ENCODE measurements at places on chromosomes 4 and X. TPM values are rescaled to one million over a fixed set of nuclear protein-coding genes. Genes with fewer than 3 reads are reported as not detected.
A peak's percentile ranks its signal among the peaks of the same experiment; 100 is the strongest.

DNA sequence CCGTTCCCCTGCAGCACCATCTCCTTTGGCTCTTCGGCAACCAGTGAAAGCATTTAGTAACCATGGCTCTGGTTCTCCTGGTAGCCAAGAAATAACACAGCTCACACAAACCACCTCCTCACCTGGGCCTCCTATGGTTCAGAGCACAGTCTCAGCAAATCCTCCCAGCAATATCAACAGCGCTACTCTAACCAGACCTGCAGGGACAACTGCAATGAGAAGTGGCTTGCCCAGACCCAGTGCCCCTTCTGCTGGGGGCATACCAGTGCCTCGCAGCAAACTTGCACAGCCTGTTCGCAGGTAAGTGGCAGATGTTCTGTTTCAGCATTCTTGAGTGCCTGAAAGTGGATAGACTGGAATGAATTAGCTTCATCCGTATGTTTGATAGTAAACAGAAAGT, 63.0 kb upstream of the SLC10A4 start:
- no peak for DNase-seq

DNA sequence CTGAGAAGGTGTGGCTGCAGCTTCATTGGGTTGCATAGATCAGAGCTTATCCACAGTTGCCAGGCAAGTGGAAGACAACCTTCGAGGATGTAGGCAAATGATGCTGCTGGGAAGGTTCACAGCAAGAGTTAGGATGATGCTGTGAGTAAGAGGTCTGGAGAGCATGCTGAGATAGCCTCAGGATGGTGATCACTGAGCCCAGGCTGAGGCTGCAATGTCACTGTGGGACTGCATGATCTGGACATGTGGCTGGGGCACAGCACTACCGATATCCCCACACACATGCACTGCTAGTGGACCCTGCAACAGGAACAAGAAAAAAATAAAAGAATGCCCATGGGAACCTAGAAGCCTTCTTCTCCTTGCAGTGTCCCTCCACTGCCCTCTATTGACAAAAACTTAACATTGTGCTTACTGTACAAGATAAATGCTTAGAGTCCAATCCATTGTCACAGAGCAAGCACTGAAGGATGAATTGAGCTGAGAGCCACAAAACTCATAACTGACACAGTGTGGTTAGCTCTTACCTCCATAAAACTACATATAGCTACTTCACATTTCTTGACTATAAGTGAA, 105.6 kb downstream of the CNKSR2 start:
- DNase-seq: no peak

DNA sequence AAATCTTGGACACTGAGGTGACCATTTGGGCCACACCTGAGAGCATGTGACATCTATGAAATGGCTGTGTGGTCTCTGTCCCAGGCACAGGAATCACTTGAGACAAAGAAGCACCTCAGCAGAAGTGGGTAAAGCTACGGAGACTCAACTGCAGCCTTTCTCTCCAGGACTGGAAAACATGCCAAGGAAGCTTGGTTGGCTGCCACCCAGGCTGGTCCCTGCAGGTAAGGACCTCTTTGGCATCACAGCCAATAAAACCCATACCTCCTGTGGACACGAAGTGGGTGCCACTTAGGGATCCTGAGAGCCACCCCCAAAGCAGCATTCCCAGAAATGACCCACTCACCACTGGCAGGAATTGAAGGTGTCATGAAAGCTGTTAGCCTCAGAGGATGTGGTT, 74.6 kb downstream of the LEF1 start:
- DNase-seq: no peak

DNA sequence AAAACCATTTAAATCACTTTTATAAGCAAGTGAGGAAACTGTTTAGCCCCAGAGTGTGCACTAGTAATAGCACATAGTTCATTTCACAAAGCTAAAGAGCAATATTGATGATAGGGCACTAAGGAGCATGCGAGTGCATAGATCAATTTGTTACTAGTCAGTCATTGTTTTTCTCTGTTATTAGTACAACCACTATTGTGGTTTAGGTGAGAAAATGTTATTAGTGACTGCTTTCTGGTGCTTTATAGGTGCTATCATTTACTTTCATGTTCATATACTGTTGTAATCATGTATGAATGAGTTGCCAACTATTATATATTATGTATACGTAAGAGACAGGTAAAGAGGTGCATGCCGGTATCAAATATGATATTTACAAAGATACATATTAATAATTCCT, 113.8 kb downstream of the CCSER1 start:
- no peak for DNase-seq

GRCh38 chr4:183362916-183363542, 40.8 kb upstream of the CLDN24 start:
- no peak for DNase-seq

GRCh38 chr4:55184600-55185523, 59.5 kb upstream of the KDR start:
- no peak for DNase-seq

GRCh38 chr4:141416219-141416618, 195.5 kb downstream of the ZNF330 start:
- no peak for DNase-seq

- DNase-seq: no peak
Observed at GRCh38 chrX:72536542-72536941, 36.1 kb downstream of the HDAC8 start.

- no peak for DNase-seq
Observed at GRCh38 chr4:52015366-52015765, 4.8 kb downstream of the LRRC66 start.

DNA sequence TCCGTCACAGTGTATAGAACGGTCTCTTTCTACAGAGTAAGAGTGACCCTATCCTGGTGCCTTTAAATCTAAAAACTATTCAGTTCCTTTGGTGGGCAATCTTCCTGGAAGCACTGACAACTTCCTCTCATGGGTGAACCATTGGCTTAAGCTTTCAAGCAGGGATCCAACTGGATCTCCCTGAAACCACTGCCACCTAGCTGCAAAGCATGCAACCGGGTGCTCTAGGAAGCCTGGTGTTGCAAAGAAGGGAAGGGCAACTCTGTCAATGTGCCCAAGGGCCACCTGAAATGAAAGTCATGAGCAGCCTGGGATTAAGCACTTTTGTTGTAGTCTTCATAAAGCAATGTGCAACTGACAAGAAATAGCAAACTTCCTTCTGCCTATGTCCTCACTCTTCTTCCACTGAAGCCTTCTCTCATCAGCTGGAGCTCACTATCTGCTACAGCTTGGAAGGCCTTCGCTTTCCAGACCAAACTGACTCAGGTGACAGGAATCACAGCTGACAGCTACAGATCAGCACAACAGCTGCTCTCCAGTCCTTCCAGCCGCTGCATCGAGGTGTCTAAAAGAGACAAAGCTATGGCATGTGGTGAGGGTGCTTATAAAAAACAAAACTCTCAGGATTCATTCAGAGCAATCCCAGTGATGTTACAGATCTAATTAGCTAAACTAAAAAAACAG, 46.1 kb downstream of the SETD7 start:
- no peak for DNase-seq

DNA sequence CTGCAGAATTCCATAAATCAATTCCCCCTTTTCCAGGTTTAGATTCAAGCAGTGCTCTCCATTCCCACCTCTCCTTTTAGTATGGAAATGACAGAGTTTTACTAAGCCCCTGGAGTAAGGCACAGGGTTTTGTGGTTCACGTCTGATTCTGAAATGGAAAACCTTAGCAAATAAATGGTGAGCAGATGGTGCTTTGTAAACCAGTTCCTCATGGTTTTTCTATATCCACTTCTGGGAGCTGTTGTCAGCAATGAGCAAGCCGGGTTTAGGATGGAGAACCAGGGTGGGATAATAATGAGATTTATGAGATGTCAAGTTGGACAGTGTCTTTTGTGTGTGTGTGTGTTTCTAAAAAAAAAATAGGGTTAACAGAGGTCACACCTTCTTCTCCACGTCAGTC, 113.8 kb upstream of the RBPJ start:
- no peak for DNase-seq

- no peak for DNase-seq
Observed at GRCh38 chr4:67922697-67923096, 38.9 kb upstream of the TMPRSS11D start.

DNA sequence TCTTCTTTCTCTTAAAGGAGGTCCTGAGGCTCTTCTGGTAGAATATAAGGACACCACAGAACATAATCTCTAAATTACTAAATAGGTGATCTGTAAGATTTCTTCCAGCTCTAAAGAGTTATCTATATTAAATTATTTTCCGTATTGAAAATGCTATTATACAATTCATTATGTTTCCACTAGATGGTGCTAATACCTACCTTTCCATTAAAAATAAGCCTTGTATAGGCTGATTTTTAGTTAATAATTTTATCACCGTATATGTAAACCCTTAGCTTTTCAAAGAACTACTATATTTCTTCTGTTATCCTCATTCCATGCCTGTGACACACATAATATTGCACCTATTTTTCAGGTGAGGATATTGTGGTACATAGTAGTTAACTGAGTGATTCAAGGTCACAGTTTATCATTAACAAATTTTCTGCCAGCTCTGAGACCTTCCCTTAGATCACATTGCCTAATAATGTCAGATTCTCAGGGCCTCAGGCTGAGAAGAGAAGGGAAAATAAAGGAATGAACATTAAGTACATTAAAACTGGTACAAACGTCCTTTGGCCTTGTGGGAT, 138.8 kb downstream of the TEX11 start:
- no peak for DNase-seq

GRCh38 chrX:153969904-153970356, 1.7 kb downstream of the HCFC1 start:
- peak; percentile 17 for DNase-seq

GRCh38 chr4:3879681-3880614, 113.8 kb downstream of the ADRA2C start:
- DNase-seq: peak; percentile 45

- DNase-seq: no peak
Observed at GRCh38 chrX:84047339-84047738, 140.7 kb downstream of the RPS6KA6 start.

GRCh38 chrX:23194885-23195554, 139.6 kb upstream of the PTCHD1 start:
- DNase-seq: no peak

GRCh38 chrX:153670748-153671588, 2.6 kb downstream of the PNCK start:
- DNase-seq: no peak

GRCh38 chrX:116841290-116841689, 378.5 kb upstream of the CT83 start:
- DNase-seq: no peak

DNA sequence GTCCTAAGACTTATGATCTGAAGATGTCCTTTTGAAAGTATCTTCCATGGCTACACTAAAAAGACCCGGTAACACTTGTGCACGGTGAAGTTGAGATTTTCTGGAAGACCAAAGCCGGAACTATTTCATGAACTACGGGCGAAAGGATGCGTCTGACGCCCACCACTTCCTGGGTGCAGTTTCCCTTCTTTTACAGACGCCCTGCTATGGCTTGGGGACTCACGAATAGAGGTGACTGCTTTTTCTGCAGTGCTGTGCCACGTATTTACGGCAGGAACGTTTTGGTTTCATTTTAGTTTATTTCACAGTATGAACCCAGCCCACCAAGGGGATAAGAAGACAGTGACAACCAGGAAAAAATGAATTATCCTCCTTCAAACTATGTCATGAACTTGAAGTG, 180.4 kb downstream of the AFAP1 start:
- peak; percentile 80 for DNase-seq

DNA sequence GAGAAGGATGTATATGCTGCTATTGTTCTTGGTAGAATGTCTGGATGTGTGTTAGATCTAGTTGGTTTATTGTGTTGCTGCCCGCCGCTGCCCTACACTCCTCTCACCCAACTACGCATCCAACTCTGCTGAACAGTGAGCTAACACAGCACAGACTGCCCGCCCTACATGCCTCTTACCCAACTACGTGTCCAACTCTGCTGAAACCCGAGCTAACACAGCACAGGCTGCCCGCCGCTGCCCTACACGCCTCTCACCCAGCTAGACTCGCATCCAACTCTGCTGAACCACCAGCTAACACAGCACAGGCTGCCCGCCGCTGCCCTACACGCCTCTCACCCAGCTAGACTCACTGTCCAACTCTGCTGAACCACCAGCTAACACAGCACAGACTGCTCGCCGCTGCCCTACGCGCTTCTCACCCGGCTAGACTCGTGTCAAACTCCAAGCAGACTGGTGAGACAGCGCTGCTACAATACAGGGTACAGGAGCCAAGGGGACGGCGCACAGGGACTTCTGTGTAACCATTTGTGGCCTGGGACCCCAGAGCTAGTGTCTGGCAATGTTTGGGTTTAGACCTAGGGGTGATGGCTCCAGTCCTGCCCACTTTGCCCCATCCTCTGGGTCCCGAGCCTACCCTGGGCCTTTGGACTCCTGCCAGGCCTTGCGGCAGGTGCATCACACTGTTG, 11.6 kb upstream of the CTBP1 start:
- no peak for DNase-seq

DNA sequence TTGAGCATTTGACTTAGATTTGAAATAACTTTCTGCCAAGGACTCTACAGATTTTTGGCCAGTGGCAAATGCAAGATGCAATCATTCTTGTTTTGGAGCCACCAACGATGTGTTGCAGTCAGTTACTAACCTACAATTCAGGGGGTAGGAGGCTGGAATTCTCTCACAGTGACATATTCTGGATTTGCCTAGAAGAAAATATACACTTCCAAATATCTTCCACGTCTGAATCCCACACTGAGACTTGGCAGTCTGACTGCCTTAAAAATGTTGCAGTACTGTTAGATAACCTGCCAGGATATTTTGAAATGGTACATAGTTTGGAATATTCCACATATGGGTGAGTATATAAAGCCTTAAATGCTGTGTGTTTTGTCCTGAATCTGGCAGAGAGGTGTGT, 27.6 kb upstream of the AGTR2 start:
- no peak for DNase-seq

DNA sequence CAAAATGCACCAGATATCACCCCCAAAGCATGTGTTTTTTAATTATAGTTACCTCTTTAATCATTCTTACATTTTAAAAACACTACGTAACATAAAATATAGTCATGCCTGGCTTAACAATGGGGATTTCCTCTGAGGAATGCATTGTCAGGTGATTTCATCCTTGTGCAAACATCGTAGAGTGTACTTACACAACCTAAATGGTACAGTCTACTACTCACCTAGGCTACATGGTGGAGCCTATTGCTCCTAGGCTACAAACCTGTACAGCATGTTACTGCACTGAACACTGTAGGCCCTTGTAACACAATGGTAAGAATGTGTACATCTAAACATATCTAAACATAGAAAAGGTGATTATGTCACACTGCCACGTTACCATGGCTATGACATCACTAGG, 208.6 kb downstream of the SPOCK3 start:
- no peak for DNase-seq

The PAK3 gene
- total RNA-seq: 0.79 TPM

The TRPC5OS gene
- 0.30 TPM for total RNA-seq

The ADH6 gene
- 0.13 TPM for total RNA-seq

The PGAM4 gene
- total RNA-seq: not detected

The CNKSR2 gene
- total RNA-seq: 10.9 TPM

The FRMPD3 gene
- total RNA-seq: 0.12 TPM

The NSG1 gene
- 20.7 TPM for total RNA-seq

The NWD2 gene
- not detected for total RNA-seq

The ADH1B gene
- 3.1 TPM for total RNA-seq

The NDNF gene
- total RNA-seq: 0.36 TPM

The LRCH2 gene
- not detected for total RNA-seq

The REPS2 gene
- 0.43 TPM for total RNA-seq

The ANKRD50 gene
- 0.65 TPM for total RNA-seq

The GC gene
- 1.4 TPM for total RNA-seq

The SPANXC gene
- not detected for total RNA-seq

The ARX gene
- total RNA-seq: not detected

Data from T-cell (primary cell).